ENCODE measurements at places on chromosomes 7 and 10. TPM values are rescaled to one million over a fixed set of nuclear protein-coding genes. Genes with fewer than 3 reads are reported as not detected.

MYH16 gene
- total RNA-seq: 0.81 TPM

COL13A1 gene
- 0.40 TPM for total RNA-seq

CCAR1 gene
- total RNA-seq: 59.4 TPM

METTL27 gene
- total RNA-seq: 9.0 TPM

NPC1L1 gene
- total RNA-seq: 0.06 TPM

LRRC18 gene
- total RNA-seq: not detected

IFT22 gene
- 55.2 TPM for total RNA-seq

Data from A549 treated with ZK216348 at 1 μM for 4 hours (cell line).